ENCODE measurements at places on chromosomes 16 and 17.

DNA sequence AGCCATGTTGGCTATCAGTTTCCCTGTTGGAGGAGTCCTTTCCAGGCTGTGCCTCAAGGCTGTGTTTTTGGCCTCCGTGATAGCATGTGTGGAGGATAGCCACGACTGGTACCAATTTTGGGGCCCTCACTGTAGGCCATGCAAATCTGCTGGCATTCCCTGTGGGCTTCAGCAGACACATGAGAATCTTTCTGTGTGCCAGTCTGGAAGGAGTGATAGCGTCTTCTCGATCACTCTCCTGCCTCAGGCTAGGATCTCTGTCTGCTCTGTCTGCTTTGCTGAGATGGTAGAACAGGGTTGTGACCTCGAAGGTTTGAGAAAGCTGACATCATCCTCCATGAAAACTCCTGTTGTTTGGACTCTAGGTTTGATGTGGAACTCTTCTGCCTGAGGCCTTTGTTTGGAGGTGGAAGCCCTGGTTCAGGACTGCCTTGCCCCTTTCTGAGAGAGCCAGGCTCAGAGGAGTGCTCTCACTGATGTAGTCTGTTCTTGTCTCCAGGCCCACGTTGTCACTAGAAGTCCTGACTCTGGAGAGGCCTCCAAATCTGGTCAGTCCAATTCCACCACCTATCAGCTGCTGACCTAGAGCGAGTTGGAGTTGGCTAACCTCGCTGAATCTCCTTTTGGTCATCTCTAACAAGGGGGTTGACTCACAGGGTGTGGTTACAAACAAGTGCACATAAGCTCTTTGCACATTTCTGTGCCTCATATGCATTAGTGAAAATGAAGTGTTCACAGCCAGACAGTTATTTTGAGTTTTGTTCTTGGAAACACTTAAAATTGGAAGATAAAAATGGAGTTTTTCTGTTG lies 12.1 kb upstream of the EDC4 start:
- peak overlapping the region; percentile 38 for H3K4me3 ChIP-seq
- peaks cover 63% of the 10 kb centered on the region for H3K4me1 ChIP-seq
- DNase-seq, result peak; percentile 63
- peaks cover 2% of the 10 kb centered on the region for H3K27me3 ChIP-seq
- peak overlapping the region; percentile 100 for H3K27ac ChIP-seq

DNA sequence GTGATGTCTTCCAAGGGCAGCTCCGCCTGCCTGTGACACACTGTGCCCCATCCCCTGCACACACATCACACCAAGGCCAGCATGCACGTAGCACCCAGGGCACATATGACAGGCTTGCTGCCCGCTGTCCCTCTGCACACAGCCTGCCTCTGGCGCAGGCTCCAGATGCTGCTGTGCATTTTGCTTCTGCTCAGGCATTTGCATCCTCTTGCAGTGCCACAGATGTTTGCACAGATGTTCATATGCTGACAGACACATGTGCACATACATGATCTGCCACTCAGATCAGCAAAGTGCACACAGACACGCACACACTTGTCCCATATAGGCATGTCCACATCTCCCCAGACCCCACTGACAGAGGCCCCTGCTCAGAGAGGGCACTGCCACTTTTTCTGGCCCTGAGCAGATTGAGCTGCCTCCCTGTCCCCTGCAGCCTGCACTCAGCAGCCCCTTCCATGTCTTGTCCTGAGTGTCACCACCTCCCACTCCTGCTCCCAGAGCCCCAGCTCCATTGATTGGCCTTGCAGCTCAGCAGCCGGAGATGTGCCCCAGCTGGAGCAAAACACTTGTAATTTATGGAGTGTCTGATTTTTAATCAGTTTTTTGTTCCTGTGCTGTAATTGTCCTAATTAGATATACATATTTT lies 115.1 kb upstream of the RPL38 start:
- H3K27ac ChIP-seq, result no peak overlapping the region
- peaks cover 5% of the 10 kb centered on the region for H3K36me3 ChIP-seq
- no peak overlapping the region for H3K4me3 ChIP-seq
- H3K4me1 ChIP-seq, result no peaks in the 10 kb centered on the region

DNA sequence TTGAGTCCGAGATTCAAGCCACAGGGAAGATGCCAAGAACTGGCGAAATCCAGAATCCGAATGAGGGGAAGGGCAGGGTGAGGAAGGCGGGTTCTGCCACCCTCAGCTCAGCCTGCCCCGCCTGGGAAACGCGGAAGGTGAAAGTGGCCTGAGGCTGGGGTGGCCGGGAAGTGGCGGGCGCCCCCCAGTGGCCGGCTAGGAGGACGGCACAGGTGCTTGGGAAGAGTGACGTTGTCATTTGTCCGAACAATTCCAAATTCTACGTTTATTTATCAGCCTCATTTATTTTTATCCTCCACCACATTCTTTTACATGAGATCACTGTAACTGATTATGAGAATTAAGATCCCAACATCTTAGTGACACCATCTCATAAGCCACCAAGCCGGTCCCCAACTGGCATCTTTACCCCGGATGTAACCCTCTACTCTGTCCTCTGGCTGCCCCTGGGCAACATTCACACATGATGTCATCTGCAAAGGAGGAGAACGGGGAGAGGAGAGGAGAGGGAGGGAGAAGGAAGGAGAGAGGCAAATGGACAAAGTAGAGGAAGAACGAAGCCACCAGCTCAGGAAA lies 21.3 kb downstream of the SRCIN1 start:
- H3K36me3 ChIP-seq, result no peaks in the 10 kb centered on the region
- H3K27me3 ChIP-seq, result peaks cover 47% of the 10 kb centered on the region
- DNase-seq, result peak; percentile 23
- H3K4me1 ChIP-seq, result peaks cover 11% of the 10 kb centered on the region

GRCh38 chr17:52158450-52159042 lies at the start of gene CA10:
Gene CA10, minus strand, starts transcription at chr17:52158714.
- H3K27me3 ChIP-seq, result no peaks in the 10 kb centered on the region
- H3K4me3 ChIP-seq, result no peak within 1 kb of the TSS
- DNase-seq, result no peak

DNA sequence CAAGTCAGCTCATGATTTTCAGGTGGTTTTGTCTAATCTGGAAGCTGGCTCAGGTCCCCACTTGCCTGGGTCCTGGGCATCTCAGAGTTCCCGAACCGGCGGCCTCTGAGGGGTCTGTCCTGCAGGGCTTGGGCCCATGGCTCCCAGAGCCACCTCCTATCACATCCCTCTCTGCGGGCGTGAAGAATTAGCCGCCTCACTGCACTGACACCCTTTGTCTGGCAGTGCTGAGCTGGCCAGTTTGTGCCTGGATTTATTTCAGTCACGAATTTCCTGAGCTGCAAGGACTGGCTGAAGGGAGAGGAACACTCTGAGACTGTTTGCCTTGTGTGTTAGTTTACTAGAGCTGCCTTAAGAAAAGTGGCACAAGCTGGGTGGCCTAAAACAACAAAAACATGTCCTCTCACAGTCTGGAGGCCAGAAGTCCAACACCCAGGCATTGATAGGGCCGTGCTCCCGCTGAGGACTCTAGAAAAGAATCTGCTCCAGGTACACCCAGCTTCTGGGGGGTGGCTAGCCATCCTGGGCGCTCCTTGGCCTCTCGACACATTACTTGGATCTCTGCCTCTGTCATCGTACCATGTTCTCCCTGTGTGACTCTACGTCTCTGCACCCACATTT lies 217.5 kb upstream of the DYNLRB2 start:
- DNase-seq, result no peak
- H3K4me3 ChIP-seq, result no peak overlapping the region
- no peaks in the 10 kb centered on the region for H3K36me3 ChIP-seq
- H3K27me3 ChIP-seq, result peaks cover 19% of the 10 kb centered on the region
- H3K4me1 ChIP-seq, result no peaks in the 10 kb centered on the region

DNA sequence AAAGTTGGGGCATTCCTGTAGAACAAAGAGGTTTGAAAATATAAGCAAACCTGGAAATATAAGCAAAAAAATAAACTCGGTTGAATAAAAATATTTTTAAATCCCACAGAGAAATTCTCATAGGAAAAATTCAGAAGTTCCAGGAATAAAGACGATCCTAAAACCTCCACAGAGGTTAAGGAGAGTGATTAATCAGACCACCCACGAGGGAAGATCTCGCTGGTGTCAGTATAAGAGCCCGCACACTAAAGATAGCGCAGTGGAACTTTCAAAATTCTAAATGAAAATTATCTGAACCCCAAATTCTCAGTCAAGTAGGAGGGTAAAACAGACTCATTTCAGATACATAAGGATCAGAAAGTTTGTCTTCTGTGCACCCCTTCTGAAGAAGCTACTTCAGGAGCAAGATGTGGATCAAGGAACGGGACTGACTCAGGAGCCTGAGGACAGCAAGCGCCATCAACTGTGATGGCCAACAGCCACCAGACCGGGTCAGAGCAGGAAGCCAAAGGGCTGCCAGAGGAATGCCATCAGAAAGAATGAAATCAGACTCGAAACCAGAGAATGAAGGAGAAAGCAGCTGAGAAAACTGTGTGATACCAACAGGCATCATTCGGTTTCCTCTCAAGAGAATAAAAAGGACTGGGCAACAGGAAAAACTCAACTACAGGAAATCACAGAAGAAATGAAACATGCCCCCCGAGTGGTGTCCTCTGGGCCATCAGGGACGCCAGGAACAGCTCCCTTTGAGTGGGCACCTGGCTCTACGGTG lies 66.9 kb downstream of the CYTH1 start:
- no peak overlapping the region for H3K4me3 ChIP-seq
- peaks cover 38% of the 10 kb centered on the region for H3K4me1 ChIP-seq
- H3K27me3 ChIP-seq, result peaks cover 4% of the 10 kb centered on the region
- DNase-seq, result no peak

DNA sequence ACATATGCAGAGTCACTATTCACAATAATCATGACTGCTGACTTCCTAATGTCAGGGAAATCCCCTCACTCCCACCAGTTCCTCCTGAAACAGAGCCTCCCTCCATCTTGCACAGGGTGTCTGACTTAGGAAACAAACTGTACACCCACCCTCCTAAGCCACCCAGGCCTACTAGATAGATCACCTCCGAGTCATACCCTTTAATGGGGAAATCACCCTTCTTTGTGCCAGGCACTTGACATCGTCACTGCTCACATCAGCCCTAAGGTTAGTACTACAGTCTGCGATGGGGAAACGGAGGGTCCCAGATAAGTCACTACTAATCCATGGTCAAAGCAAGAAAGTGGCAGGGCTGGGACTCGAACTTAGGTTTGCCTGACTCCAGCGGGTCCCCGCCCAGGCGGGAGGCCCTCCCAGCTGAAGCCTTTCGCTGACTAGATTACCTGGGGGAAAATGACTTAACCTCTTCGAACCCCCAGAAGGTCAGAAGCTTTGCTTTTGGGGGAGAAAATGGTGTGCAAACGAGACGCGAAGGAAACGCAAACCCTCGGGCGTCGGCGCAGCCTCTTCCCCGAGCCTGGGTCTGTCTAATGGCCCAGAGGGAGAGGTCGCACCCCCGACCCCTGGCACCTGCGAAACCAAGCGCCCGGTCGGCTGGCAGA lies 3.4 kb upstream of the MLLT6 start:
- peaks cover 46% of the 10 kb centered on the region for H3K4me1 ChIP-seq
- H3K27me3 ChIP-seq, result peaks cover 4% of the 10 kb centered on the region
- peak overlapping the region; percentile 84 for H3K4me3 ChIP-seq
- no peaks in the 10 kb centered on the region for H3K36me3 ChIP-seq
- no peak for DNase-seq

- no peak overlapping the region for H3K4me3 ChIP-seq
- peak overlapping the region; percentile 46 for H3K27ac ChIP-seq
- H3K4me1 ChIP-seq, result peaks cover 37% of the 10 kb centered on the region
- DNase-seq, result no peak
- H3K27me3 ChIP-seq, result peaks cover 1% of the 10 kb centered on the region
Measured at GRCh38 chr16:4409081-4409932, 7.1 kb downstream of the CORO7 start.

DNA sequence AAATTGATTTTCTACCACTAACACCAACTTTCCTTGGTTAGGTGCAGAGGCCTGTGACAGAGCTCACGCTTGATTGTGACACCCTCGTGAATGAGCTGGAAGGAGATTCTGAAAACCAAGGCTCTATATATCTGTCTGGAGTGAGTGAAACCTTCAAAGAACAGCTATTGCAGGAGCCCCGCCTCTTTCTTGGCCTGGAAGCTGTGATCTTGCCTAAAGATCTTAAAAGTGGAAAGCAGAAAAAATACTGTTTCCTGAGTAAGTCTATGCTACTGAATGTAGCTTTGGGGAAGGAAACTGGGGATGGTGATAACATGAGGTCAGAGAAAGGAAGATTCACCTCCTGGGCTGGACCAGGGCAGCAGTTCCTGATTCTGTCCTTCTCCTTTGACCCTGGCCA lies 38.3 kb downstream of the REXO5 start:
- peaks cover 1% of the 10 kb centered on the region for H3K4me1 ChIP-seq
- H3K36me3 ChIP-seq, result peaks cover 15% of the 10 kb centered on the region
- H3K27me3 ChIP-seq, result no peaks in the 10 kb centered on the region
- no peak for DNase-seq

All from HFFc6 (cell line).